ENCODE measurements at places on chromosomes 13 and 19.

GRCh38 chr13:90605664-90606063 lies 741.8 kb upstream of the MIR17HG start:
- DNase-seq: no peak

- no peak for DNase-seq
Measured at GRCh38 chr19:36013280-36014011, 567 bp downstream of the ALKBH6 start.

DNA sequence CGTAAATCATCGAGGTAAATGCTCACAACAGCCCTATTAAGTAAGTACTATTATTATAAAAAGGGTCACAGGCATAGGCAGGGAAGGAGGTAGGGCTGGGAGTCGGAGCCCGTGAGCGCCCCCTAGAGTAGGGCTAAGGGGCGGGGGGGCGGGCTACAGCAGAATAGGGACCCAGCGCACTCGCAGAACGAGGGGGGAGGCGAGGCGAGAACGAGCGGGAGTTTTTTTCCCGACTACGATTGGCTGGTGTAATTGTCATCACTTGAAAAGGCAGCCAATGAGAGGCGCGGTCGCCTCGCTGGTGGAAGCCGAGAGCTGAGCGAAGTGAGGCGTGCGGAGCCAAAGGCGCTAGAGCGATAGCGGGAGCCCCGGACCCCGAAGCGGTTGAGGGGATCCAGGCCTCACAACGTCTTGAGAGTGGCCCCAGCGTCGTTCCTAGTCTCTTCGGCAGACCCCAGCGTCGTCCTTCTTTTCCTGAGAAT lies 24.2 kb downstream of the KEAP1 start:
- DNase-seq: peak; percentile 90

DNA sequence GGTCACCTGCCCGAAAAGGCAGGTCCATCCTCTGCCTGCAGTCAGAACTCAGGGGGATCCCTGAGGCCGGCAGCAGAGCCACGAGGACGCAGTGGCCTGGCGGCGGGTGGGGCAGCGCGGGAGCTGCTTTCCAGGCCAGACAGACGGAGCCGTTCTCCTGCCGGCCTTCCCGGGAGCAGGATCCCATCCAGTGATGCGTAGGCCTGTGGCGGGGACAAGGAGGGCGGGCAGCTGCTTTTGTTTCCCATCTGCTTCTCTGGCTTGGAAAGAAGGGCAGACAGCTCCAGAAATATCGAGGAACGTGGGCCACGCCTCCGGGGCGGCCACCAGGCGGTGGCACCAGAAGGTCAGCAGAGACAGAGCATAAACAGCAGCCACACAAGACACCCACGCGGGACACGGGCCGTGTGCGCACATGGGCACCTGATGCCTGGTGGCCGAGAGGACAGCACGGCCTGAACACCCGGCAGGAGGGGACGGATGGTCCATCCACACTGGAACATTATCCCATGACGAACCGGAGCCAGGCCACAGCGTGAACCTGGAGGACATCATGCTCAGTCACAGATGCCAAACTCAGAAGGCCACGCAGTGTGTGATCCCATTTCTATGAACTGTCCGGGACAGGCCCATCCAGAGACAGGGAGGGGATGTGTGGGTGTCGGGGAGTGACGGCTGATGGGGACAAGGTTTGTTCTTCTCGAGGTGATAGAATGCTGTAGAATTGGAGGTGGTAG lies 13.9 kb upstream of the MKNK2 start:
- DNase-seq: no peak

- no peak for DNase-seq
Measured at GRCh38 chr19:56980906-56981305, 138.9 kb upstream of the USP29 start.

- DNase-seq: no peak
Measured at GRCh38 chr13:71864986-71865873, 1.8 kb downstream of the DACH1 start.

Data from activated naive CD4-positive, alpha-beta T cell treated with Interleukin-2 at 50 U/mL for 16 hours (primary cell).